Nucleus accumbens (tissue), 56 donors: ENCODE measurements at places on chromosomes 3 and 15.

- no peak for DNase-seq
Measured at GRCh38 chr3:39809995-39810595, 686 bp downstream of the MYRIP start.

DNA sequence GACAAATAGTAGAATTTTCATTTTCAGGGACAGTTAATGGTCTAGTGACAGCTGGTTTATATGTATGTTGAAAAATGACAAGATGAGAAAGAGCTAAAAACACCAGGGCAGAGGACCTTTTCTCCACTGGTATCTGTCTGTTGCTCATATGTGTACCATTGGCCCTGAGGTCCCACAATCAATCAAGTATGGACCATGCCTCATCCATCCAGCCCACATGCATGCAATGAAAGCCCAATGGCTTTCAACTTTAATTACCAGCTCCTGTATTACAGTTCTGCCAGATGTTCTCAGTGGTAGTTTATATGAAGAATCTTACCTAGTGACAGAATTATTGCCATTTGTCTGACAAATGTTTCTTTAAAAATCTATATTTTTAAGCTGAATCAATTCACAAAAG lies 234.1 kb downstream of the ZMAT3 start:
- no peak for DNase-seq

DNA sequence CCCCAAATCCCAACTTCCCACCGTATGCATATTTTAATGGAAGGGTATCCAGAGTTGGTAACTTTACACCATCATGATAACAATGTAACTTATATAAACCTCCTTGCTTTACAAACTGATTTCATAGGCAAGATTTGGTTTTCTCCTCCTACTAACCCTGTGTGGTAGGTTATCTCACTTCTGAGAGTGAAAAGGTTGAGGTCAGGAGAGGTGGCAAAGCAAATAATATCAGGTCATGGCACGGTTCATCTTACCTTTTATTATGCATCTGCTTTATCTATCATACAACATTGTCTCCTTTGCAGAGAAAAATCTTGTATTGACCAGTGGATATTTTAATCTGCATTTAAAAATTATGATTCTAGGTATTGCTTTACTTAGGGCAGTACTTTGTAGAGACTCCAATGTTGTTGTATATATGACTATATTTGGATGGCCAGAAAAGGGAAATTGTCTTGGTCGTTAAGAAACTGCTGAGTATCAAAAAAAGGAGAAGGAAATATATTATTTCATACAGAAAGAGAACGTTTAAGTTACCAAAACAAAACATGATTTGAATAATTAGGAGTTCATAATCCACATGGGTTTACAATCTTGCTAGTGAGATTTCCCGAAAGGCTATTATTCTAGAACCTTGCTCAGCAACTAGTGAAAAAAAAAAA lies 30.4 kb downstream of the NFKBIZ start:
- DNase-seq, result no peak

DNA sequence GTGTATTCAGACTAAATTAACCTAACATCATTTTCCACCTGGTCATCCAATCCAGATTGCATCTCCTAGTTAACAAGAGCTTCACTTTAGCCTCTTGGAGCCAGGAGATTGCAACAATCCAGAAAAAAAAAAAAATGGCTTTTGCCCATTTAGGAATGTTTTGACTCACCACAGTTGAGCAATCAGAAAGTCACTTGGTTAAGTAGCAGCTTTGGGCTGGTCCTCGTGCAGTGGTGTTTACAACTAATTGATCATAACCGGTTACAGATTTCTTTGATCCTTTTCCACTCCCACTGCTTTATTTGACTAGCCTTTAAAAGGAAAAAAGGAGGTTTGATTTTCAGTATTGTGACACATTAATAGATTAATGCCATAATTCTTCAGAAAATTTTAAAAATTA lies 688.8 kb upstream of the CCDC54 start:
- no peak for DNase-seq

DNA sequence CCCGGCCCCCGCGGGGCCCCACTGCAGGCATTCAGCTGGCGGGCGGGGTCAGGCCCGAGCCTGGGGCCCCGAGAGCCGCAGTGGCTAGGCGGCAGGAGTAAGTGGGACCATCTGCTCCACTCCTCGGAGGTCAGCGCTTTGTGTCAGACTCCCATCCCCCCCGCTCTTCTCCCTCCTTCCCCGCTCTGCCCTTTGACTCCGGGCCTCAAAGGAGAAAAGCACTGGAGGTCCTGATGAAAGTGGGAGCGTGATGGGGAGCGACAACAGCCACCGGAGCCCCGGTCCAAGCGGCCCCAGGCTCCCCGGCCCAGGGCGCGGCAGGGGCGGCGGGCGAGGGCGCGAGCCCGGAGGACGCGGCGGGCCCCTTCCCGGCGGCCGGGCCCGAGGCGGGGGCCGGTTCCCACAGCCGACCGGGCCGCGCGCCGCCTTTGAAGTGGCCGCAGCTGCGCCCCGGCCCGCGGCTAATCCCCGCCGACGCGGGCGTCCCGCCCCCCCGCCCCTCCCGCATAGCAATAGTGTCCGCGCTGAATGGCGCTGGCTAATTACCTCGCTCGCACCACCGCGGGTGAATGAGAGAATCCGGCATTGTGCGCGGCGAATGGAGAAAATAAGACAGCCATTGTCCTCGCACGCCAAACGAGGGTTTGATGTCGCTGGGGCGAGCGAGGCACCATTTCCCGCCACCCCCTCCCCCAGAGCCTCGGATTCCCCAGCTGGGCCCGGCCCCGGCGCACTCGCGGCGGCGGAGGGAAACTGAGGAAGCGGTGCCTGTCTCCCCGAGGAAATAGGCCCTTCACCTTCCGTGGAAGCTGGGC lies 22.4 kb downstream of the IGDCC3 start:
- DNase-seq, result peak; percentile 47

DNA sequence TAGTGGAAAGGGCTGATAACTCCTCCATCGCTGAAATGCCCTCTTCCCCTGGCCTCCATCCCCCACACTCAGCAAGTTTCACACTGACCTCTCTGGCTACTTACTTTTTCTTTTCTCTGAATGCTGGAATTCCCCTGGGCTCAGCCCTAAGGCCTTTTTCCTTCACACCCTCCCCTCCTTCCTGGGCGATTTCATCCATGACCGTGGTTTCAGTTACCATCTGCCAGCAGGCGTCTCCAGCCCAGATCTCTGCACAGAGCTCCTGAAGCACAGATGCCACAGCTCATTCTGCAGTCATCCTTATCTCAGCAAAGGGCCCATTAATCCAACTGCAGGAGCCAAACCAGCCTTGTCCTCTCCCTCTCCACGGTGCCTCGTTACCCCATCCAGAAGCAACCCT lies 114.0 kb downstream of the RFTN1 start:
- no peak for DNase-seq

GRCh38 chr3:120021523-120021922 lies 72.7 kb downstream of the GSK3B start:
- DNase-seq, result no peak

GRCh38 chr15:87528873-87529272 lies 727.7 kb downstream of the NTRK3 start:
- DNase-seq, result no peak

DNA sequence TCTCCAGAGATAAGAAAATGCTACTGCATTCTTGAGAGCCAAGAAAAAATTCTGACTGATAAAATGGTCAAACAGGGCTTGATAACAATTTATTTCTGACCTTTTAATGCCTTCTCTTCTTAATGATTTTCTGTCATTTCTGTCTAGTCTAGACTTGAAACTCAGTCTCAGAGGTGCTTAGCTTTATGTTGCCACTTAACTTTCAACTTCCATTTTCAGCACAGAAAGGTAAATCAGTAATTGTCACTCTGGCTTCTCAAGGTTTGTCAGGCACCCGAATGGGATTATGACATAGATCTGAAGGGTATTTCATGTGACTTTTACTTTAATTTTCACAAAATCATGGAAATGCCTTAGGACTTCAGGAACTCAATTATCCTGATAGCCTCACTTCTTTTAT lies 155.4 kb upstream of the GBE1 start:
- DNase-seq, result no peak

- no peak for DNase-seq
Measured at GRCh38 chr3:123475786-123476185, 26.9 kb upstream of the ADCY5 start.
